Stimulated activated CD4-positive, alpha-beta T cell treated with anti-CD3 and anti-CD28 coated beads, TNF-alpha, amount 100 ng/mL, for 1 hour (primary cell): ENCODE measurements at places on chromosomes 7 and 10.

DNA sequence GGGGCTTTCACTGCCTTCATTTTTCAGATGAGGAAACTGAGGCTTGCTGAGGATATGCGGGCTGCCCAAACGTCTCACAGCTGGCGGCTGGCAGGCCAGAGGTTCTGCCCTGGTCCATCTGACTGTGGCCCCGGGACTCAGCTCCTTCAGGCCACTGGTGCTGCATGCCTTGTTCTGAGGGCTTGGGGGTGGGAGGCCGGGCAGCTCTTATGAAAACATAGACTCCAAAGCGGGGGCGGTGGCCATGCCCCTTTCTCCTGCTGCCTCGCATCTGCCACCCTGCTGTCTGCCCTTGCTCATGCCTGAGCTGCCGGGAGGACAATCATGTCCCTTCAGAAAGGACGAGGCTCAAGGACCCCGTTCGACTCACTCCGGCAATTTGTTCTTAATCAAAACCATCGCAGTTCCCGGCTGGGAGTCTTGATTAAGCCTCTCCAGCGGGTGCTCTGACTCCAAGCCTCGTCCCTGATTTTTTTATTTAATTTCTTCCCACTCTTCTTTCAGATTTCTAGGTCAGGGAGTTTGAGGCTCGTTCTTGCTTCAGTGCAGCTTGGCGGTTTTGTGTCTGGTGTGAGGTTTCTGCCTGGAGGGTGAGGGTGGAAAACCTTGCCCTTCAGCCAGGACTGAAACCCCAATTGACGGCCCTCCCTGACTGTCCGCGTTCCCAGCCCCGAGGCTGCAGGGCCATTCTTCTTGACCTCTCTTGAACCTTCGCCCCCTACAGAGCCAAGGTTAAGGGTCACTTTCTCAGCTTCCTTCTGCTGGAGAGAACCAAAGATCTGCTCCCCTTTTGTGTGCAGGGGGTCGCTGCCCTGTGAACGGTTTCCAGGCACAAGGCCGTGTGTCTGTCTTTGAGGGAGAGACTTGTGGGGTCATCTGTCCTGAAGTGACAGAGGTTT, 120.8 kb downstream of the DNAJB6 start:
- no peak for DNase-seq

GRCh38 chr7:76000566-76000965, 6.2 kb upstream of the TMEM120A start:
- no peak for DNase-seq

- DNase-seq: no peak
These were observed 2.7 kb upstream of the PRXL2A start for GRCh38 chr10:80405626-80406025.

- DNase-seq: no peak
These were observed 8.7 kb downstream of the EPC1 start for GRCh38 chr10:32338262-32338661.

GRCh38 chr10:115998301-115998700, 274.7 kb downstream of the GFRA1 start:
- DNase-seq: no peak

DNA sequence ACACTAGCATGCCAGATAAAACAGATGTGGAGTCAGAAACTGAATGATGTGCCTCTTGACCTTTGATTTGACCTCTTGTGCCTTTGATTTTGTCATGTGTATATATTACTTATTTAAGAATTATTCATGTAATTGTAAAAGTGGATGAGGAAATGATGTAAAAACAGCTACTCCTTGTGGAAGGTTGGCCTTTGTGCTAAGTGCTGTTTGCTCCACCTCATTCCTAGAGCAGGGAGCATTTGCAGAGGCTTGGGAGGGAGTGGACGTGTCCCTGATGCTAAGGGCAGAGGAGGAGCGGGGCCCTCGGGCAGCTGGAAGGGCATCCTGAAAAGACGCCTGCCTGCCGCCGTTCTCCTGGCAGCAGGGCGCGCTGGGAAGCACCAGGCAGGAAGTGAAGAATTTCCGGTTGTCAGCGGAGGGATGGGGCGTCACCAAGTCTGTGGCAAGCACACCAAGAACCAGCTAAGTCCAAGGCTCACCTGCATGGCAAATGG, 197.6 kb upstream of the ZNF32 start:
- no peak for DNase-seq

DNA sequence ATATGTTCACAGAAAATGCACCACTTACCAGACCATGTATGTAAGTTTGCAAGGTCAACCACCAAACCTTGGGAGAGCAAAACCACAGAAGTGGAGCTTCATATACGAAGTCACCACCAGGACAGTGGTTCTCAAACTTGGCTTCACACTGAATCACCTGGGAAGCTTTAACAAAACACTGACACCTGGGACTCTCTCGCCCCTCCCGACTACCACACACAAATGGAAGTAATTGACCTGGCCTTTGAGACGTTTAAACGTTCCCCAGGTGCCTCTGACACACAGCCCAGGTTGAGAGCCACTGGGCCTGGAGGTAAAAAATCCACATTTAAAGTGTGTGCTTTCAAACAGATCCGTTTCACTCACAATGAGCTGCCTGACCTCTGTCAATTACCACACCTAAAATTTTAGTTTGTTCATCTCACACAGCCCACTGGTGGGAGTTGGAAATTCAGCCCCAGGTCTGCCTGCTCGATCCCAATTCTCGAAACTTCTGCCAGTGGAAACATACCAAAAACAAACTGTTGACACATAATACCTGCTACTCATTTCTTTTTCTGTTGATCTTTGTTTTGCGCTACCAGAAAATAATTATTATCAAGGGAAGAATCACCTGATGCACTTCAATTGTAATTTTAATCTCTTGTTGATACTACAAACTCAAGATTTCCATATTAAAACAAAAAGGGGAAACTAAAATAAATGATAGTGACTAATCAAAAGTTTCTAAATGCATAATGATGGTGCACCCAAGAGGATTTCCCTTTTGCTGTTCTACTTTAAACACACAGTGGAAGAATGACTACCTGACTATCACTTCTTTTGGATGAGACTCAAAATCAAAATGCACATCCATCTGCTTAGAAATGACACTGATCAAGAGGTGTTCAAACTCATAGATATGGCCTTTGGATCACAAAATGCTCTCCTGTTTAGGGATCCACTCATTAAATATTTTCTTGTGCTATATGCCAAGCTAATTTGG, 26.6 kb downstream of the CDNF start:
- no peak for DNase-seq

GRCh38 chr10:131075218-131075770, 236.2 kb downstream of the TCERG1L start:
- no peak for DNase-seq

DNA sequence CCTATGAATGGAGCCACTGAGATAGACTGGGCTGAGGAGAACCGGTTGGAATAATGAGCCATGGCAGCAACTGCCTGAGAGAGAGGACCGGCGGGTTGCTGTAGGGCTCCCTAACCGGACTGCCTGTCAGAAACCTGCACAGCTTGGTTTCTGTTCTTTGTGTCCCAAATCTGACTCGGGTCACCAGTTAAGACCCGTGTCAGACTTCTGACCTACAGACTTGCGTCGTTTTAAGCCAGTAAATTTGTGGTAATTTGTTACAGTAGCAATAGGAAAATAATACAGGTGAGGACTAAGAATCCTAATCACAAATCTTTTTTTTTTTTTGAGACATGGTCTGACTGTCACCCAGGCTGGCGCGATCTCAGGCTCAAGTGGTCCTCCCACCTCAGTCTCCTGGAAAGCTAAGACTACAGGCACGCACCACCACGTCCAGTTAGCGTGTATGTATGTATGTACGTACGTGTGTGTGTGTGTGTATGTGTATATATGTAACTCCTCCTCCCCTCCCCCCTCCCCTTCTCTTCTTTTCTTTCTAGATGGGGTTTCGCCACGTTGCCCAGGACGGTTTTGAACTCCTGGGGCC, 672 bp upstream of the DDX56 start:
- no peak for DNase-seq

DNA sequence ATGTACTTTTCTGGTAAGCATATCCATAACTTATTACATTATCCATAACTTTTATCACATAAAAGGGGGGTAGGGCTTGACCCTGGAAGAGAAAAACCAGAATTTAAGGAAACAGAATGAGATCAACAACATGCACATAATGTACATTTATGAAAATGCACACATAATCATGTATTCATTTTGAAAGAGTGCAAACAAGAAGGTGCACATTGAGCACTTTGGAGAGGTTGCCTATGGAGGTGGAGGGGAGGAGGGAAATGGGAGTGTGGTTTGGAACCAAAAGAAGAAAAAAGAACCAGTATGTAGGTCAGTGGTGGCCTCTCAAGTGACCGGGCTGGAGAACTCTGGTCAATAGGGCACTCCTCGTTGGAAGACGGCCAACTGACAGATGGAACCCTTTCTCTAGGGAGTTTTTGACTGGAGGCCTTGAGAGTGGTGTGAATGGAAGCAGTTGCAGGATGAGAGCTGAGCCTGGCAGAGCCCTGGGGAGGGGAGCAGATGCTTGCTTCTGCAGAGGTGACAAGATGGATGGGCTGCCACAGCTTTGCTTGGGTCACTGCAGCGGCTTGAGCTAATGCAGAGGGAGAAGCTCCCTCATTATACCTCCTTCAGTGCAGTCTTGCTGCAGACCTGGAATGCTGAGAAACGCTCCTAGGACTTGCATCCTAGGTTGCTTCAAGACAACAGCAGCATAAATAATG, 192.7 kb downstream of the SEC23IP start:
- no peak for DNase-seq

- no peak for DNase-seq
These were observed 6.1 kb upstream of the SAR1A start for GRCh38 chr10:70176441-70176840.

DNA sequence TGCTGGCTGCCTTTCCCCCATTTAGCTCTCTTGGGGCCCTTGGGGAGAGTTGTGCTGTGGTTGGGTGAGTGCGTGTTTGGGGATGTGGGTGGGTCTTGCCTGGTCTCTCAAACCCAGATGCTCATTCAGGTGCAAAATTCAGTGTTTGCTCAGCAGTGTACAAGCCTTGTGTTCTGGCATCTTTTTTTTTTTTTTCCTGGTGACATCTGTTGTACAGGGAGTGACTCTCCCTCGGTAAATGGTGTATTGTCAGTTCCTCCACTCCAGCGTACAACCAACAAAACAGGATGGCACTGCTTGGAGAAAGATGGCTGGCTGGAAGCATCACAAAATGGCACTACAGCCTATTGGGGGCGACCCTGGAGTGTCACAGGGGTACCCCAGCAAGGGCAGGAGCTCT, 75.5 kb downstream of the LRMDA start:
- DNase-seq: no peak

- no peak for DNase-seq
These were observed 194.5 kb upstream of the LRGUK start for GRCh38 chr7:133932591-133932990.

GRCh38 chr10:78175444-78176015, 141.9 kb downstream of the RPS24 start:
- DNase-seq: no peak

- DNase-seq: no peak
These were observed 287.2 kb downstream of the GFRA1 start for GRCh38 chr10:115985786-115986185.

DNA sequence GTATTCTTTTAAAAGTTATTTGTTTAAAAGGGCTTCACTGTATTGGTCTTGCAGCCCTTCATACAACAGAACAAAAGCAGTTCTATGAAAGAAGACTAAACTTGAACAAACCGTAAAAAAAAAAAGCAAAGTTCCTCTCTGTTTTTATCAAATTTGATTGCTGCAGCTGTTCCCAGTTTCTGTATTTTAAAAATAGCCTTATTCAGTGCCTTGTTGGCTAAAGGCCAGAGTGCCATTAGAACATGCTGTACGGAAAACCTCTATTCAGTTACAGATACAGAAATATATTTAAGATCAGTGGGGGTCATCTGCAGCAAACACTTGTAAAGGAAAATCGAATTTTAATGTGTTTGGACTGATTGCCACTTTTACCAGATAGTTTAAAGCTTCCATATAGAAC, 207.8 kb upstream of the ETV1 start:
- DNase-seq: no peak

- DNase-seq: no peak
These were observed 1.3 kb downstream of the HHEX start for GRCh38 chr10:92690915-92691590.

GRCh38 chr7:77349141-77349540, 67.0 kb downstream of the GSAP start:
- no peak for DNase-seq

GRCh38 chr10:93293999-93294398, 188.1 kb downstream of the MYOF start:
- no peak for DNase-seq

DNA sequence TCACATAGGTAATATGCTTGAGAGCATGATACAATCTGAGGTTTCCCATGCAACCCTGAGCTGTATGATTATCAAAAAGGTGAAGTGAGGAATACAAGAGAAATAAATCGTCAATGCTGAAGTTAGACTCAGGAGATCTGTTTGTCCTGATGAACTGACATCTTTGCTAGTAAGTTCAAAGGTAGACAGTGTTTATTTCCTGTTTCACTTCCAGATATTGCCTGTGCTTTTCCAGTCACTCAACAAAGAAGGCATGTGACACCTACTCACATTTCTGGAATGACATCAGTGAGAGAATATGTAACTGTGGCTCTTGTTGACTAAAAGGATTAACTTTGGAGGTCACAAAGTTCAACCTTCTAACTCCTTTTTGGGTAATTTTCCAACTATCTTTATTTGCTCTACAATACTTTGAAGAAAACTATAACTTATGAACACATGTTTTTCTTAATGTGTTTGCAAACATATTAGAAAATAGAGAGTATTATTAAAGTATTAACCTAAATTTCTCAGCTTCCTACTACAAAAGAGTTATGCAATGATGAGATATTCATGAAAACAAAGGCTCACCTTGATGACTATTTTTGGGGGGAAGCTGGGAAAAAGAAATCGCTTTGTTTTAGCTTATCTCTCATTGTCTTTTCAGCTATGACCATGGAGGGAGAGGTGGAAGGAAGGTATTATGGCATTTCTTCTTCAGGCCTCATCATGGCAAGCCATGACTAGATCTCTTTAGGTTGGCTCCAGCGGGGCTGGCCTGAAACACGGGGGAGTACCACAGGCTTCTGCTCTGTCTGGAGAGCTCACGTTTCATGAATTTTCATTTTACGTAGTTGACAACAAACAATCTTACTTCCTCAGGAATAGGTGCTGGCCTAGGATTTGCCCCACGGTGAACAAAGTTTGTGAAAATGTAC, 214.7 kb upstream of the SLC26A5 start:
- no peak for DNase-seq

DNA sequence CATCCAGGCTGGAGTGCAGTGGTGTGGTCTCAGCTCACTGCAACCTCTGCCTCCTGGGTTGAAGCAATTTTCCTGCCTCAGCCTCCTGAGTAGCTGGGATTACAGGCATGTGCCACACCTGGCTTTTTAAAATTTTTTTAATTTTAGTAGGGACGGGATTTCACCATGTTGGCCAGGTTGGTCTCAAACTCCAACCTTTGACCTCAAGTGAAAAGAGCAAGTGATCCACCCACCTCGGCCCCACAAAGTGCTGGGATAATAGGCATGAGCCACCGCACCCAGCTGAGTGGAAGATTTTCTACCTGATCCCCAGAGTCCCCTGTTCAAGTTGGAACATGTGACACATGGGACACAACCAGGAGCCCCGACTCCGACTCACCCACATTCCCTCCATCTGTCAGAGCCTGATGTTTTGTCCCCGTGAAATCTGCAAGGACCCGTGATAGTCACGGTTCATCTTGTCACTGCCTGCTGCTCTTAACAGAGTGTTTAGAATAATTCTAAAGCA, 104.5 kb downstream of the SMURF1 start:
- DNase-seq: no peak

GRCh38 chr7:44097064-44097932, 6.8 kb upstream of the AEBP1 start:
- no peak for DNase-seq
